NCI-H1436 treated with DMSO at 0.1 percent for 48 hours (cell line): ENCODE measurements at places on chromosomes 7 and 10.
A peak's percentile ranks its signal among the peaks of the same experiment; 100 is the strongest.

GRCh38 chr7:83586281-83586680, 62.7 kb downstream of the SEMA3E start:
- no peak for DNase-seq

DNA sequence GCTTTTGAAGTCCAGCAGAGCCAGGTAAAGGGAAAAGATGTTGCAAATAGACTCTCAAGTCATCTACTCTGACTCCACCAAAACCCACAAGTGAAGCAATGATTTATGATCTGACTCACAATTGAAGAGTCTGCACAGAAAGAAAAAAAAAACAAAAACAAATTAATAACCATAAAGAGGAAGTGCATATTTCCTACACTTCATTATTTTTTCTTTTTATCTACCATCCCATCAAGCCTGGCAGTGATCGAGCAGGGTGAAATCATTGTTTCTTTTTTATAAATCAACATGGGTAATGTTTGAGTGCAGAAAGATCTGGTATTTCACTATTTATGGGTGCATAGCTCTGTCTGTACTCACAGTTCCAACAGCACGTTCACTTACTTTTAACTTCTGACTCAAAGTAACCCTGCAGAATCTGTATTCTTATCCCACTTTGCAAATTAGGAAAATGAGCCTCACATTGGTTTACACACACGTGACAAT, 829.0 kb downstream of the TNS3 start:
- DNase-seq: no peak

GRCh38 chr10:23198940-23199767, 7.0 kb downstream of the PTF1A start:
- DNase-seq: peak; percentile 34

GRCh38 chr10:97497572-97498075, 598 bp downstream of the MMS19 start:
- peak; percentile 9 for DNase-seq

- DNase-seq: no peak
Measured at GRCh38 chr10:9869606-9870176, 1148.0 kb upstream of the CELF2 start.

DNA sequence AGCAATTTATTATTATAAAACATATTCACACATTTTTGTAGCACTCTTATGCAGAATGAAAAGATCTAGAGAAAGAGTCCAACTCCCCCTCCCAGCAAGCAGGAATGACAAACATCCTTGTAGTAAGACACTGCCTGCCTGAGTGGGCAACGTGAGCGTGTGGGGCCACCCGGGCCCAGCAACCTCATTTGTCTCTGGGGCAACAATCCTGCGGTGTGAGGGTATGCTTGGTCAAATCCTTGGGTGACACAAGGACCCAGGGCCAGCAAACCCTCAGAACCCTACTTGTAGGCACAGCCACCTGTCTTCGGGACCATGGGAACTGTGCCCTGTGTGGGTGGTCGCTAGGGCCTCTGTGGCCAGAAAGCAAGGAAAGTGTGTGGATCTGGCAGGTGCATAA, 10.7 kb downstream of the RHEB start:
- no peak for DNase-seq

- no peak for DNase-seq
Measured at GRCh38 chr7:77351539-77352004, 64.6 kb downstream of the GSAP start.

- no peak for DNase-seq
Measured at GRCh38 chr10:63253040-63253439, 119.9 kb downstream of the NRBF2 start.

GRCh38 chr7:12641196-12641595, 46.2 kb upstream of the ARL4A start:
- DNase-seq: no peak

GRCh38 chr10:79189853-79190435, 121.2 kb downstream of the ZMIZ1 start:
- DNase-seq: no peak

DNA sequence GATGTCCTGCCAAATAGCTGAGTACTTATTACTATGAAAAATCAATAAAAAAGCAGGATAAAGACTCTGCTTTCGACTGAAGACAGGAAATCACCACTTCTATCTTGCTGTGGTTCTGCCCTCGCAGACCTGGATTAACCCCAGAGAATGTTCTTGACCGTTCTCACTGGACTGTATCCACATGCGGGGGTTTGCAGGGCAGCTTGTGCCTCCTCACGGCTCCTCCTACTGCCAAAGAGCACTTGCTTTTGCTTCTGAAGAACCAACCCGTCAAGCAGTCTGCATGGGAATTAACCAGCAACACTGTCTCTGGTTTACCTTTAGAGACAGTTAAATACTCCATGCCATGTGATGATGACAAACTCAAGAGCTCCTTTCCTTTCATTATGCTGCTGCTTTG, 184.0 kb downstream of the GFRA1 start:
- DNase-seq: no peak

GRCh38 chr10:6958711-6959110, 378.6 kb upstream of the PRKCQ start:
- no peak for DNase-seq

DNA sequence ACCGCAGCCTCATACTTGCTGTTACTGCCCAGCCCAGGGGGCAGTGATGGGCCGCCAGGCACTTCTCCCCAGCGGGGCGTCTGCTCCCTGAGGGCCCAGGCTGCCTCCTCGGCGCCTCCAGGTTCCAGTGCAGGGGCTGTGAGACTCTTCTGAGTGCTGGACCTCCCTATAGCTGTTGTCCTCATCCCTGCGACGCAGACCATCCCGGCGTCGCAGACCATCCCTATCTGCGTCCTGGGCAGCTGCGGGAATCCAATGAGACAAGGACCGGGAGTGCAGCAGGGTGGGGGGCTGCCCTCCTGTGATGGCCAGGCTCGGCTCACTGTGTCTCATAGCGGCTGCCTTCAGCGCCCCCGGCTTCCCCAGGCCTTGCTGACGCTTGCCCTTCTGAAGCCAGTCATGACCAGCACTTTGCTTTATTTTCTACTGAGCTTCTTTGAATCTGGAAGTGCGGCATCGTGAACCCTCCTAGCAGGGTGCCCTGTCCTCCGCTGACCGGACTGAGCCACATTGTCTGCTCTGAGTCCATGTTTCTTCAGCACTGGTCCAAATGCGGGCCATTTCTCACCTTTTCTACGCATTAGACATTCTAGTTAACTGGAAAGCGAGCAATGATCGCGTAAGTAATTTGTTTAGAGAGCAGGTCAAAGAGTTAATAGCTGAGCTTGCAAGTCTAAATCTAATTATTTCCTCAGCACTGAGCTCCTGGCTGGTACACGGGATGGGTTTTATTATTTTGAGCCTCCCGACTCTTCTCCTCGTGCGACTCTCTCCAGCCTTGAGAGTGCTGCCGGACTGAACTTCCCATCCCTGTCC, 339.5 kb downstream of the WDR37 start:
- DNase-seq: no peak

DNA sequence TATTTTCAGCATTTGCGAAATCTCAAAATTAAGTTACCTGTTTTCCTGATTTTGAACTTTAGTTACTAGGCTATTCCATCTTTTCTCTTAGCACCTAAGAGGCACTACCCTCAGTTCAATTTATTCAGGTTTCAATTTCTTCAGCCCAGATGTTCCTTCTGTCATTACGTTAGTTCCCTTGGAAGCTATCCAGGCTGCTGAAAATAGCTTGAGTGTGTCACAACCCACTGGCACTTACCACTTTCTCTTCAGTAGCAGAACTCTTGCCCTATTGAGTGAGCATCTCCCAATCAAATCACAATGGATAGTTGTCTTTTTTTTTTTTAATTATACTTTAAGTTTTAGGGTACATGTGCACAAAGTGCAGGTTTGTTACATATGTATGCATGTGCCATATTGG, 332.7 kb upstream of the LRGUK start:
- no peak for DNase-seq

DNA sequence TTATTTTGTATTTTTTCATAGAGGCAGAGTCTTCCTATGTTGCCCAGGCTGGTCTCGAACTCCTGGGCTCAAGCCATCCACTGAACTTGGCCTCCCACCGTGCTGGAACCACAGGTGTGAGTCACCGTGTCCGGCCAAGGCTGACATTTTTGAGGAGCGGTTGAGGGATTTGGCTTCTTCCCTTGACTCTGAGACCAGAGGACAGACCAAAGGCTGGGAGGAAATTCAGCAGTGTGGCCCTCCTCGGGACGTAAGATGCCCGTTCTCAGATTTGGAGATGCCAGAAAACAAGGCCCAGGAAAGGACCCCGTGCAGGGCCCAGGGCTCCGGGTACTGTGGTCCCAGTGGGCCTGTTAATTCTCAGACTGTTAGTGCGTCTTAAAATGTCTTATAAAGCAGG, 146.2 kb downstream of the WDR37 start:
- no peak for DNase-seq

DNA sequence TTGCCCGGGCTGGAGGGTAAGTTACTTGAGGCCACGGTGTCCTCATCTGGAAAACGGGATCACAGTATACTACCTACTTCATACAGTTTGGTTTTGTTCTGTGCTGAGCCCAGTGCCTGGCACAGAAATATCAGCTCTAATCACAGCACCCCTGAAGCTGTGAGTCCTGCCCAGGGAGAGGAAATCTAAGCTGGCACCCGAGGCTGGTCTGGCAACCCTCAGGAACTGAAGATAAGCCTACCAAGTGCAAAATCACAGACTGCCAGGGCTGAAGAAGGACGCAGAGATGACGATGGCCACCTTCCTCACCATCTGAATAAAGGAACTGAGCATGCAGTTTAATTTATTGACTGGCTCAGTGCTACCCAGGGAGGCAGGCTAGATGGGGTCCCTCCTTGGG, 7.7 kb upstream of the TMEM120A start:
- DNase-seq: no peak

DNA sequence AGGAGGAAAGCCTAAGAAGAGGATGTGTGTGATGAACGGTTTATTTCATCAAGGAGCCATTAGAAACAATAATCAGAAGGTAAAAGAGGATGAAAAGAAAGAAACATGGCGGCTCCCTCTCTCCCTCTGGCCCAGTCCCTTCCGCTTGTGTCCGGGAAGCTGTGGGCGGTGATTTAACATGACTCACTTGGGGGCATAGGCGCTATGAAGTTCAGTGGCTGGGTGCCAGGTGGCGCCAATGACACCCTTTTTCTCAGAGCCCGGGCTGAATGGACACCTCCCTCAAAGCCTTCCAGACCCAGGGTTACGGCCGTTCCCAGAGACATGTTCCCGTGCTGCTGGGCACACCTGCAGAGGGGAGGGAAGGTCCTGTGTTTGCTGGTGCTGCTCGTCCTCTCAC, 244.0 kb downstream of the SKAP2 start:
- no peak for DNase-seq

DNA sequence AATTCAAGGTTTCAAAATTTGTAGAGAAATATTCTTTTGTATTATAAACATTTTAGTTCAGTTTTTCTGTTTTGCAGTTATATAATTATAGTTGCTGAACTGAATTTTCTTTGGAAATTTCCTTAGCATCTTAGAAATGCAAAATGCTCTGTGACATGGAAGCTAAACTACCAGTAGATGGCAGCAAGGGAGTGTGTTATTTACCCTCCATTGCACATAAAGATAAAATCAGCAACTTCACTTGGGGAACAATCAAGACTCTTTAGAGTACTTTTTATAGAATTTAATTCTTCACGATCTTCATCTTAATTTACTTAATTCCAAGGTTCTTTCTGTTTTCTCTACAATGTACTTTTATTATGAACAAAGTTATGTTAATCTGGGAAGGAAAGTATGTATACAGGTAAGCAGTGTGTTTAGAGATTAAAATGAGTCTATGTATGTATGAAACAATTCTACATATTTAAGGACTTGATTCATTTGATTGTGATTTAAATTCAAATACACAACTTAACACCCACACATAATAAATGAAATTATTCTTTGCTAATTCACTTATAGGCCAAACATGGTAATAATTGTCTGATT, 404.2 kb downstream of the THSD7A start:
- DNase-seq: peak; percentile 37

- DNase-seq: no peak
Measured at GRCh38 chr7:90192876-90193750, 18.4 kb upstream of the STEAP2 start.

GRCh38 chr10:23253780-23254179, 61.7 kb downstream of the PTF1A start:
- DNase-seq: no peak

- no peak for DNase-seq
Measured at GRCh38 chr7:11748884-11749283, 83.1 kb downstream of the THSD7A start.

DNA sequence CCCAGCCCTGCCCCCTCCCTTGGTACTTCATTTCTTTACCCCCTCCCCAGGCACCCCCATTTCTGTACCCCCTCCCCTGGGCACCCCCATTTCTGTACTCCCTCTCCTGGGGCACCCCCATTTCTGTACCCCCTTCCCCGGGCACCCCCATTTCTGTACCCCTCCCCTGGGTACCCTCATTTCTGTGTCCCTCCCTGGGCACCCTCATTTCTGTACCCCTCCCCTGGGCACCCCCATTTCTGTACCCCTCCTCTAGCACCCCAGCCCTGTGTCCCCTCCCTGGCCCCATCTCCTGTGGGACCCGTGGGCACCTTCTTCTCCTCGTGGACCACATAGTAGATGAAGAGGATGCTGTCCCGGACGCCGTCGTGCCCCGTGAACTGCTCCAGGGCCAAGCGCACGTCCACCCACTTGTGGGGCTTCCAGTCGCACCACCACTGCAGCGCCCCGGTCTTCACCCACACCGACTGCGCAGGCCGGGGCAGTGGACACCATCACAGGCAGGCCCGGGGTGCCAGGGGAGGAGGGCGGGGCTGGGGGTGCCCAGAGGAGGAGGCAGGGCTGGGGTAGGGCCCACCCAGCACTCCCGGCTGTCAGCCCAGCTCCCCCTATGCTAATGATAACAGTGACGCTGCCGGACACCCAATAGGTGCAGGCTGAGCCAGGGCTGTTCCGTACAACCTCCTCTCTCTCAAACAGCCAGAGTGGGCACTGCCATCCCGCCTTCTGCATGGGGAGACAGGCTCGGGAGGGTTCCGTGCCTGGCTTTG, 20.4 kb downstream of the TECPR1 start:
- no peak for DNase-seq

DNA sequence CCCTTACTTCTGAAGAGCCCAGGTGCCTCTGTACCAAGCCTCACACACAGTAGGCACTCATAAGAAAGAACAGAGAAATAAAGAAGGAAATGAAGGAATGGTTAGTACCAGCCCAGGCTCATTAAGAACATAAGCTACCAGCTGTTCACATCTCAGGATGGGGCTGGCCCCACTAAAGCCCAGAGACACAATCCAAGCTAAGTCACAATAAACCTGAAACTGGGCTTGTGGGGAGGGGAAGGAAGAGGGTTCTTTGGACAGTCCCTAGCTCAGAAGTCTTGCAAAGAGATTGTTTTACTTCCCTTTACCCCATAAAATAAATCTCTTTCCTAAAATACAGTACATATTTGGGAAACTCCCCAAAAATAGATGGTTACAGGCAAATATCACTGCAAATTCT, 24.3 kb downstream of the FBXW4 start:
- no peak for DNase-seq

GRCh38 chr7:120512701-120513100, 239.7 kb downstream of the KCND2 start:
- DNase-seq: no peak

GRCh38 chr7:155869784-155870076, 57.5 kb upstream of the SHH start:
- no peak for DNase-seq
